Femur (tissue), 1 donor: ENCODE measurements at places on chromosomes 5 and 9.

DNA sequence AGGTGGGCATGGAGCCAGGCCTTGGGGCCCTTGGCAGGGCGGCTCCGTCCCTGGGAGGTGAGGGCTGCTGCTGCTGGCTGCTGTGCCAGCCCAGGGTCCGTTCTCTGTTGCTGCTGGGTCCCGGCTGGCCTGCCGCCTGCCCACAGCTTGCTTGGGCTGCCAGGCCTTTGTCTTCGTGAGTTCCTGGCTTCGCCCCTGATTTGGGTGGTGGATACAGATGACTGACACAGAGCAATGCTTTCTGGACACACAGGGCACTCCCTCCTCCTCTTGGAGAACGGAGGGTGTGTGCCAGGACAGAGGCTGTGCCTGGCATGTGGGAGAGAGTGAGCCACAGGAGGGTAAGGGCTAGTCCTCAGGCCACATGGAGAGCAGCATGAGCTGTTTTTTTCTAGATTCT is 166.1 kb downstream of the MACROH2A1 start:
- peak; percentile 46 for DNase-seq

DNA sequence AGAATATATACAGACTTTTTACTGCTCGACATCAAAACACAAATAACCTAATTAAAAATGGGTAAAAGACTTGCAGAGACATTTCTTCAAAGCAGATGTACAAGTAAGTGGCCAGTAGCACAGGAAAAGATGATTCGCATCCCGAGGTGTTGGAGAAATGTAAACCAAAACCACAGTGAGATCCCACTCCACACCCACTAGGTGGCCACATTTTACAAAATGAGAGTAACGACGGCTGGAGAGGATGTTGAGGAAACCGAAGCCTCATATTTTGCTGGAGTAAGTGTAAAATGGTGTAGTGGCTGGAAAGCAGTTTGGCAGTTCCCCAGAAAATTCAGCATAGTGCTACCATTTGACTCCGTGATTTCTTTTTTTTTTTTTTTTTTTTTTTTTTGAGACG is 21.3 kb upstream of the GBGT1 start:
- DNase-seq = peak; percentile 74

GRCh38 chr9:117160254-117160653 is 254.6 kb downstream of the ASTN2 start:
- no peak for DNase-seq

GRCh38 chr9:23779220-23779619 is 46.8 kb downstream of the ELAVL2 start:
- peak; percentile 19 for DNase-seq

- DNase-seq = peak; percentile 42
These were observed 343.1 kb downstream of the BRINP1 start for GRCh38 chr9:119026120-119026519.

- no peak for DNase-seq
These were observed 230.3 kb upstream of the TBCA start for GRCh38 chr5:78006449-78006848.

GRCh38 chr9:136754059-136754572 is 3.9 kb downstream of the LCN8 start:
- no peak for DNase-seq

DNA sequence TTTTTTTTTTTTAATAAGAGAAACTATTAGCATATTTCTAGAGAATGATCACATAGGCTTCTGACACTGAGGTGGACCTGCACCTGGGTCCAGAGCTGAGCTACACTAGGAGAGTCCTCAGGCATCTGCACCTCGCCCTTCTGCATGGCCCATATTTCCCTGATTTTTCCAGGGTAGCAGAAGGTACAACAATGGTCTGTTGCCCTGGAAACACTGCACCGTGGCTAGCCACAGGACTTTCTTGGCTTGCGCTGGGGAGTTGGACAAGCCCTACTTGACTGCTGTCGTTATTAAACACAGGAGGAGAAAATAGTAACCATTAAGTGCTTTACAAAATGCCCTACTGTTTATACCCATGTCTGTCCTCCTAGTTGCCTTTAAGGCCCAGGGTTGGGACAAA is 615.7 kb upstream of the MEF2C start:
- no peak for DNase-seq

DNA sequence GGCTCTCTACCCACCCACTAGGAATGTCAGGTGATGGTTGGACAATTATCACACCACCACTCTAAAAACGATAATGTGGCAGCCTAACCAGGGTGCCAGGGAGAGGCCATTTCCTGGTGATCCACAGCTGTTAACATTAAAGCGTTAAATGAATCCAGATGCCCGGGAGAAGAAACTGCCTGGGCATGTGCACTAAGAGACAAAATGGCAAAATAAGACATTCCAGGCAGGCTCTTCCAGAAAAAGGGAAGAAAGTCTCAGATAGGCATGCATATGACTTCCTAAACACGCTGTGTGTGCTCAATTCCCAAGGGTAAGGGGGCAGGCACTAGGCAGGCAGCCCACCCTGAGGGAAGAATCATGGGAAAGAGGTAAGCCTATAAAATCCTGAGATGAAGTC is 4.6 kb upstream of the TXN start:
- DNase-seq = no peak

- DNase-seq = no peak
These were observed 49.9 kb downstream of the PTPN3 start for GRCh38 chr9:109448223-109448622.

GRCh38 chr9:72271613-72272478 is 93.2 kb downstream of the ZFAND5 start:
- DNase-seq = peak; percentile 35

DNA sequence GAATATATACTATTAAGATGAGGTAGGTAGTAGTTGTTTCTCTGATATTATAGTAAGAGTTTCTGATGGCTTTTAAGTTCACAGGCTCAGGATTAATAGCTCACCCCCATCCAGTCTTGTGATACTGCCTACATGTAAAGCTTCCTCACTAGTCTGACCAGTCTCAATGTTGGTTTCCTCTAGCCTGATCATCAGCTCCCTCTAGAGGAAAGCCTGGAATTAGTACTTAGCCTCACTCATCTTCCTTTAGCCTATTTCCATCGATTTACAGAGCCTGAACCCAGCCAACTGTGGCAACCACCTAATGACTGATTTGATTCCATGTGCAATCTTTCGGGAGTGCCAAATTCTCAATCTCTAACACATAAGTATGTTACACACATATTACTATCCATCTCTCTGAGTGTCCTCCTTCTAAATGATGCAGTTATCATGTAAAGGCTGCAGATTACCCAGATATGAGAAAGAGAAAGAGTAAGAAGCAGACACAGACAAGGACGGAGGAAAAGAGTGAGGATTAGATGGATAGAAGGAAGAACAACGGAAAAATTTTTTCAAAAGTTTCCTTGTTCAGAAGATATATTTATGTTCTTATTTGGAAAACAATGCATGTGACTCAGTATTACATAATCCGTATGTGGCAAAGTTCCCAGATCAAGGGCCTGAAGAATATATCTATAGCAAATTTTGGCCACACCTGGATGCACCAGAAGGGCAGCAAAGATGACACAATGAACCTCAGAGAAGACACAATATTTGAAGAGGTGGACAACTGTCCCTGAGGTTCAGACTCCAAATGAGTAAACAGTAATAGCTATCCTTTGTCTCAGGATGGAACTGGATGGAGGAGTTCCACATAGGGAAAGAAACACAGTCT is 333.7 kb downstream of the ELAVL2 start:
- DNase-seq = peak; percentile 19

DNA sequence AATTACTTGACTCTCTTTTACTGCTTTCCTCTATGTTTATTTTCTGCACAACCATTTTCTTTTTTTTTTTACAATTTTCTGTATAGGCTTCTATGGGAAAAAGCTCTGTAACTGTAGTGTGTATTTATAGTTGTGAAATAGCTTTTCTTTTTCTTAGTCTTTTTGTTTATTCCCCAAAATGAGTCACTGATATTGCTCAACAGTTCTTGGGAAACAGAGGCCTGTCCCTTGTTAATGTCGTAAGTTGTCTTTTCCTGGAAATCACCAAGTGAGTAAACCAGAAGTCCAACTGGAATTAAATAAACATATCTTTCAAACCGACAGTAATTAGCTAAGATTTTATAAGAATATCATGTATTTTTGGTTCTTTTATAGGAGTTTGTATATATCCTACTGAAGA is 325.1 kb upstream of the PRR16 start:
- DNase-seq = no peak

GRCh38 chr5:131810510-131811249 is 13.9 kb upstream of the FNIP1 start:
- DNase-seq = no peak

- DNase-seq = no peak
These were observed 21.9 kb upstream of the CNOT6 start for GRCh38 chr5:180472269-180472668.

DNA sequence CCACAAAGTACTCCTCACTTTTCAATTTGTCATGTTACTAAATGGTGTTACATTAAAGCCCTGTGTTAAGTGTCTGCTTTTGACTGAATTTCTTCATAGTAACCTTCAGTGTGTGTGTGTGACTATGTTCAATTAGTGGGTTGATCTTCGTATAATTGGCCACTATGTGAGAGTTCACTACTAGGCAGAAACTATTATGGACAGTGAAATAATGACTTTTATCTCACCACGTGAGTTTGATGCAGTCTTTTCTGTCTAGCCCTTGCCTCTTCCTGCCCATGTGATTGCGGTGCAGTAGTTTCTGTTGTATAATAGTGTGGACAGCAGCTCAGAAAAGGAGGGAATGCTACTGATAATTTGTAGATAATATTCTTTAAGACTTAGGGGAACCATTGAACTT is 1.8 kb upstream of the MAML1 start:
- no peak for DNase-seq

DNA sequence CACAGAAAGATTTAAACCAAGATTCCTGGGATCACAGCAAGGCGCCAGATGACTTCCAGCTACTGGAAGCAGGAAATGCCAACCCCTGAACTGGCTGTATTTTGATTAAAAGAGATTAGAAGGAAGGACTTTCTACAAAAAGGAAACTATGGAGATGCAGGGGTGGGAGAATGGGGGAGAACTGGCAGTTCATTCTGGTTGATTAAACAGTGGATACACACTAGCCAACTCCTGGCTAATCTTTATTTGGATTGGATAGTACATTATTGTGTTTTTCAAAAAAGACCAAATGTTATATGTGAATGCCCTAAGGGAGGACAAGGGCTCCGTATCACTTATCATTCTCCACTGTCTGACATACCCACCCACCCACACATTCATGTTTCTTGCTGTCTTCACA is 93.2 kb downstream of the CDO1 start:
- no peak for DNase-seq

- DNase-seq = no peak
These were observed 22.0 kb upstream of the GNAQ start for GRCh38 chr9:78053627-78054026.

- DNase-seq = no peak
These were observed 8.9 kb upstream of the PLEKHG4B start for GRCh38 chr5:83029-83428.

DNA sequence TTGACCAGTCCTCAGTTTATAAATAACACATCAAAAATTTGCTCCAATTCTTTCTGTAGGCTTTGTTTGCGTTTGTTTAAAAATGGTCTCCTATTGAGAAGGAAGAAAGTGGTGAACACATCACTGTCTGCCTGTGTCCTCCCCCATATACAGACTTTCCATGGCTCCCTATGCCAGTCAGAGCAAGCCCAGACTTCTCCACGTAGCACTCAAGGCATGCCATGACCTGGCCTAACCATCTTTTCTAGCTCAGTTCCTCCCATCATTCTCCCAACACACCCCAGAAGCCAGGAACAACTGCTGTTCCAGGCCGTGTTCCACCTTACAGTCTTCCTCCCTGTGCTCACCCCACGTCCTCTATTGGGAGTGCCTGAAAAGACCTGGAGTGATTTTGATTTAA is 129.6 kb upstream of the ZNF618 start:
- DNase-seq = no peak

GRCh38 chr9:92480291-92480771 is 2.0 kb downstream of the ASPN start:
- DNase-seq = peak; percentile 65

DNA sequence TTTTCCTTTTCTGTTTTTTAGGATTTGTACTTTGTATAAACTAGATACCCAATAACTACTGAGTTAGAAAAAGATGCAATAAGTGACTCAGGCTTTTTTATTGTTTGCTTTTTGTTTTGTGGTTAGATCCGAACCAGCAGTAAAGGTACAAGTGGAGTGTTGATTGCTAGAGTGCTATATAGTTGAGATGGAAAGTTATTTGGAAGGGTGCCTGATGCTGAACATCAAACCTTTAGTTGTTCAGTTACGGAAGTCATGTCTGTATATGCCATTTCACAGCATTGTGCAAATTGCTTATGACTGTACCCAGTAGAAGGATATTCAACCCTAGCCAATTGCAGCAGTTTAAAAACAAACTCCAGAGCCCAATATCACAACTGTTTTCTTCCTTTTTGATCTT is 285.1 kb downstream of the MAT2B start:
- DNase-seq = no peak

DNA sequence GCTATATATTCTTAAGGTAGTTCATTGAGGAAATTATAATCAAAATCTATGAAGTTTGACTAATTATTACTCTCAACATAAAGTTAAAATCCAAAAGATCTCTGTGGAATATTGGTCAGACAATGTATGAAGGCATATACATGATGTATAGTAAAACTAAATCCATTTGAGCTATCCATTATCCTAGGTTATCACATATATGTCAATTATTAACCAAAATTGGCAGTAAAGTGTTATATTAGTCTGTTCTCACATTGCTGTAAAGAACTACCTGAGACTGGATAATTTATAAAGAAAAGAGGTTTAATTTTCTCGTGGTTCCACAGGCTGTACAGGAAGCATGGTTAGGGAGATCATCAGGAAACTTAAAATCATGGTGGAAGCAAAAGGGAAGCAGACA is 511.7 kb upstream of the SGCD start:
- no peak for DNase-seq

- no peak for DNase-seq
These were observed 108.8 kb upstream of the LRRTM2 start for GRCh38 chr5:138983984-138984383.

GRCh38 chr5:116825486-116825885 is 250.9 kb upstream of the SEMA6A start:
- DNase-seq = no peak

DNA sequence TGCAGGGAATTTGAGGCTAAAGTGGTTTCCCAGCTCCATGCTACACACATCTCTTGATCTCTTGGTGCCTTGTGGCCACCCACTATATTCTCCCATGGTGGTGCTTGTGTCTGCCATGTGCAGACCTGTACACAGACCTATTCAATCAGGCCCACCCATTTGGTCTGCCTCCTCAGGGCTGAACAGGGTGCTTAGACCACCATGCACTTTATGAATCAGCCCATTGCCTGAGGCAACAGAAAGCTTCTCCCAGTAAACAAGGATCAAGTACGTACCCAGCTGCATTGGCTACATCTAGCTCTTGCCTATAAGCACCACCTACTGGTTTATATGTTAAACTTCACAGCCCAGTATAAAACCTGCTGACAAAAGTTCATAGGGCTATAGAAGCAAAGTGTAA is 664.3 kb upstream of the EDIL3 start:
- DNase-seq = no peak

GRCh38 chr9:130465383-130466096 is 20.8 kb downstream of the ASS1 start:
- peak; percentile 64 for DNase-seq

- no peak for DNase-seq
These were observed 188.3 kb downstream of the ARHGEF28 start for GRCh38 chr5:73814233-73814846.

- no peak for DNase-seq
These were observed 63.4 kb downstream of the DENND1A start for GRCh38 chr9:123866497-123866896.

GRCh38 chr9:2704504-2704903 is 12.8 kb upstream of the KCNV2 start:
- DNase-seq = no peak
